Naive B cell (primary cell): ENCODE measurements at places on chromosomes 4 and X.

DNA sequence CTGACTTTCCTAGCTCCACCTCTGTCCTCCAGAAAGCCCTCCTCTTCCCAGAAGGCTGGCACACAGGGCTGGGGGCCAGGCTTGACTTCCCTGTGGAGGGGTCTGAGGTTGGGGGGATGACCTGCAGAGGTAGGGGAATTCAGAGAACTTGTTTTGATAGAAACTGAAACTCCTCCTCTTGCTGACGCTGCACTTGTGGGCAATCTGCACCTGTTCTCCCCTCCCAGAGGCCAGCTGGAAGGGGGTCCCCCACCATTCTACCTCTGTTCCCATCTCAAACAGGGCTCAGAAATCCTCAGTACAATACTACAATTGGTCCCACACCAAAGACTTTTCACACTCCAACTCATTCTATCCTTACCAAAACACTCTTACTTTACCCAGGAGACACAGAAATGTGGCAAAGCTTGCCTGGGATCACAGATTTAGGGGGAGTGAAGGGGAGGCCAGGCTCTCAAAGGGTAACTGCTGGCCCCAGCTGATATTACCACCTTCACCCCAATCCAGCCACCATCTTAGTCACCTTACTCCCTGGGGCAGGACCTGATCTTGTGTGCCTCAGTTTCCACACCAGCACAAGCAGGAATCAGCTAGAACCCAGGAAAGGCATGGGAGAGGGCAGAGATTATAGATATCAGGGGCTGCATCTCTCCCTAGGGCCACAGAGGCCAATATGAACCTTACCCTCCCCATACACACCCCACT lies 18.5 kb downstream of the OTUD5 start:
- peaks cover 95% of the 10 kb centered on the region for H3K4me1 ChIP-seq
- H3K36me3 ChIP-seq = peaks cover 6% of the 10 kb centered on the region
- H3K4me3 ChIP-seq = peak overlapping the region; percentile 82
- H3K27ac ChIP-seq = peak overlapping the region; percentile 99
- peak; percentile 90 for DNase-seq
- H3K27me3 ChIP-seq = no peaks in the 10 kb centered on the region

DNA sequence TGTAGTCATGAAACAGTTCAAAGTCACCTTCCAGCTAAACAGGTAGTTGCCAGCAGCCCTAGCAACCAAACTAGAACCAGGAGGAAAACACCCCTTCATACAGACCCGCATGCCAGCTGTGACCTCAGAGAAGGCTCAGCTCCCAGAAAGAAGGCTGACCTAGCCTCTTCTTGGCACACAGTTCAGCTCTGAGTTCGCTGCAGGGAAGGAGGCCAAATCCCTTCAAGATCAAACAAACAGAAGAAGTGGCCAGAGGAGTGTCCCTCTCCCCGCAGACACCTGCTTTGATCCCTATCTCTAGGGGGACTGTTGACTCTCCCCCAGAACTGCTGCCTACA lies 56.0 kb downstream of the HADH start:
- peaks cover 11% of the 10 kb centered on the region for H3K4me1 ChIP-seq
- no peak for DNase-seq
- no peaks in the 10 kb centered on the region for H3K36me3 ChIP-seq
- H3K4me3 ChIP-seq = no peak overlapping the region
- H3K27ac ChIP-seq = no peak overlapping the region

GRCh38 chrX:104972737-104973136 lies 247.8 kb downstream of the TEX13A start:
- no peak for DNase-seq
- no peaks in the 10 kb centered on the region for H3K4me1 ChIP-seq
- H3K27ac ChIP-seq = no peak overlapping the region
- H3K36me3 ChIP-seq = no peaks in the 10 kb centered on the region

GRCh38 chr4:15402146-15402545 lies 25.7 kb upstream of the C1QTNF7 start:
- H3K36me3 ChIP-seq = no peaks in the 10 kb centered on the region
- H3K4me1 ChIP-seq = peaks cover 33% of the 10 kb centered on the region
- H3K4me3 ChIP-seq = no peak overlapping the region
- no peak overlapping the region for H3K27ac ChIP-seq
- H3K27me3 ChIP-seq = no peaks in the 10 kb centered on the region

DNA sequence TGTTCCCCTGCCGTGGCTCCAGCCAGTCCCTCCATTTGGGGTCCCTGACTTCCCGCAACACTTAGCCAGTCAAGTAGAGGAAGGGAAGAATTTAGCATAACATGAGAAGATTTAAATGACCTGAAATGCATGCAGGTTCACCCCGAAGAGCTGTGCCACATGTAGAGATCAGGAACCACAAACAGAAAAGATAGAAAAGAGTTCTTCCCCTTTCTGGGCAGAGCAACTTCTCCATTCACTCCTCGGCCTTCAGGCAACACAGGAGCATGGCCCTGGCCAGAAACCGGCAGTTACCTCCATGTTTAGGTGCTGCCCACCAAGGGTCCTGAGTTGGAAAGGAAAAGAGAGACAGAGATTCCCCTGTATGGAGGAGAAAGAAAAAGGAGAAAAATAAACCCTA lies 5.2 kb downstream of the NLRP2B start:
- H3K36me3 ChIP-seq = no peaks in the 10 kb centered on the region
- H3K4me1 ChIP-seq = no peaks in the 10 kb centered on the region
- H3K27ac ChIP-seq = no peak overlapping the region
- H3K27me3 ChIP-seq = no peaks in the 10 kb centered on the region

- no peaks in the 10 kb centered on the region for H3K27me3 ChIP-seq
- no peaks in the 10 kb centered on the region for H3K36me3 ChIP-seq
- no peak overlapping the region for H3K27ac ChIP-seq
- DNase-seq = no peak
- H3K4me3 ChIP-seq = no peak overlapping the region
Measured at GRCh38 chr4:1578251-1578773, 105.8 kb downstream of the FAM53A start.

DNA sequence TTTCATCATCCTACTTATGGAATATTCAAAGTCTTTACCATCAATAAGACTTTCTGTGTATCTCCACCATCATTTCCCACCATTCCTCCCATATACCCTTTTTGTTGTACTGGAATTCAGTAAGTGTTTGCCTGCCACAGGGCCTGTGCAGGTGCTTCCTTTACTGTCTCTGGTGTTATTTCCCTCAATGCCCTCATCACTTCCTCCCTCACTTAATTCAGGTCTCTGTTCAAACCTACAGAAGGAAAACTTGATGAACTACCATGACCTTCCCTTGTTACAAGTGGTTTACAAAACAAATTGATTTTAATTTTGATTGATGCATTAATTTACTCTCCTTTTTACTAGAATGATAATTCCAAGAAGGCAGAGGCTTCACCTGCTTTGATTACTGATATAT lies 159.5 kb upstream of the FAT4 start:
- H3K36me3 ChIP-seq = no peaks in the 10 kb centered on the region
- H3K4me3 ChIP-seq = no peak overlapping the region
- no peak for DNase-seq
- H3K27me3 ChIP-seq = no peaks in the 10 kb centered on the region

DNA sequence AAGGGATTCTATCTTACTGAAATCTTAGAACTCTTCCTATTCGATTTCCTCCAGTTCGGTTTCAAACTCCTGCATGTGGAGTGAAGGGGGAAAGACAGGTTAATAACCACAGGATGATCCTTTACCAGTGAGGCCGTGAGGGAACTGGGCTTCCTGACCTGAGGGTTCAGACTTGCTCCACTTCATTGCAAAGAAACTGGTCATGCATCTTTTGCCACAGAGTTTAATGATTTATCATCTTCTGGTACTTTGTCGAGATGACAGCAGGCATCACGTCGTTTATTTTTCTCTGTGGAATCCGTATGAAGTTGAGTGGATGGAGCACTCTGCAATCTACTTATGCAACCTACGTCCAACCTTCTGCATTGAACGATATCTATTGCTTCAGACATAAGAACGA lies 145.9 kb upstream of the NLGN4X start:
- H3K27me3 ChIP-seq = no peaks in the 10 kb centered on the region
- DNase-seq = no peak
- no peak overlapping the region for H3K4me3 ChIP-seq
- no peaks in the 10 kb centered on the region for H3K4me1 ChIP-seq
- no peaks in the 10 kb centered on the region for H3K36me3 ChIP-seq

- H3K36me3 ChIP-seq = no peaks in the 10 kb centered on the region
- peaks cover 4% of the 10 kb centered on the region for H3K27me3 ChIP-seq
- H3K27ac ChIP-seq = no peak overlapping the region
- no peak overlapping the region for H3K4me3 ChIP-seq
Measured at GRCh38 chrX:108332281-108332680, 105.9 kb downstream of the COL4A6 start.

- H3K27me3 ChIP-seq = no peaks in the 10 kb centered on the region
- H3K27ac ChIP-seq = no peak overlapping the region
- no peaks in the 10 kb centered on the region for H3K36me3 ChIP-seq
- no peaks in the 10 kb centered on the region for H3K4me1 ChIP-seq
- DNase-seq = no peak
Measured at GRCh38 chr4:133102043-133102442, 47.1 kb upstream of the PCDH10 start.

GRCh38 chrX:14673764-14674163 lies 144.4 kb downstream of the GLRA2 start:
- peak; percentile 22 for DNase-seq
- no peaks in the 10 kb centered on the region for H3K36me3 ChIP-seq
- no peaks in the 10 kb centered on the region for H3K27me3 ChIP-seq
- no peak overlapping the region for H3K4me3 ChIP-seq
- no peak overlapping the region for H3K27ac ChIP-seq
- H3K4me1 ChIP-seq = peaks cover 25% of the 10 kb centered on the region

GRCh38 chrX:103376979-103377324 lies 614 bp downstream of the BEX3 start:
- peaks cover 4% of the 10 kb centered on the region for H3K4me1 ChIP-seq
- peak overlapping the region; percentile 78 for H3K4me3 ChIP-seq
- no peaks in the 10 kb centered on the region for H3K36me3 ChIP-seq
- DNase-seq = no peak
- peaks cover 17% of the 10 kb centered on the region for H3K27me3 ChIP-seq

- peaks cover under 1% of the 10 kb centered on the region for H3K36me3 ChIP-seq
- H3K27me3 ChIP-seq = peaks cover 34% of the 10 kb centered on the region
- no peak overlapping the region for H3K27ac ChIP-seq
- no peak overlapping the region for H3K4me3 ChIP-seq
- DNase-seq = no peak
- H3K4me1 ChIP-seq = no peaks in the 10 kb centered on the region
Measured at GRCh38 chr4:145389550-145389949, 92.1 kb upstream of the SMAD1 start.

DNA sequence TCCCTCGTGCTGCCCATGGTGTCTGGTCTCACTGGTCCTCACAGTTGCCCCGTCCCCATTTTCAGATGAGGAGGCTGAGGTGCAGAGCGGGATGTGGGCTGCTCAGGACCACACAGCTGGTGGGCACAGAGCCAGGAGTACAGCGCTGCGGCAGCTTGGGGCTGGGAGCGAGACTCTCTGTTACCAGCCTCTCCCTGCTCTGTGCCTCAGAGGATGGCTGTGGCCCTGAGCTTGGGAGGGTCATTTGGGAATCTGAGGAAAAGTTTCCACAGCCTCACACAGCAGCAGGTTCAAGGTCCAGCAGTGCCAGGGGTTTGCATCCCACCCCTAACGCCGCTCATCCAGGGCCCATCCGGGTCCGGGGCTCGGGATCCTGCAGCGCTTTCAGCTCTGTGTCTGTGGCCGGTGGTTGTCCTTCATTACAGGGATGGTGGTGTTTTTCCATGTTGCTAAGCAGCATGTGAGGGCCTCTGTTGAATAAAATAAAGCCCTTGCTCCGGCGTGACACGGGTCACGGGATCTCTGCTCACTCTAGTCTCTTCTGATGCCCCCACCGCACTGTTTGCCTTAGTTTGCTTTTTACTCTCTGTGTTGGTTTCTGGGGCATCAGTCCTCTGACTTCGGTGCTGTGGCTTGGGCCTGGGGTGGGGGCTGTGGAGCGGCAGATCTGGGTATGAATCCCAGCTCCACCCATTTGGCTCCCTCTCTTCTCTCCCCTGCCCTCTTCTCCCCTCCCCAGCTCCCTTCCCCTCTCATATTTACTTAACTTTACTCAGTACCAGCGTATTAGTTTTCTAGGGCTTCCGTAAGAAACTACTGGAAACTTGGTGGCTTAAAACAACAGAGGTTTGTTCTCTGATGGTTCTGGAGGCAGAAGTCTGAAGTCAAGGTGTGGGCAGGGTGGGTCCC lies 6.5 kb downstream of the WFS1 start:
- peaks cover 20% of the 10 kb centered on the region for H3K4me1 ChIP-seq
- no peak overlapping the region for H3K4me3 ChIP-seq
- no peaks in the 10 kb centered on the region for H3K36me3 ChIP-seq
- H3K27ac ChIP-seq = no peak overlapping the region
- no peaks in the 10 kb centered on the region for H3K27me3 ChIP-seq

- H3K27ac ChIP-seq = no peak overlapping the region
- H3K4me3 ChIP-seq = no peak overlapping the region
- H3K36me3 ChIP-seq = no peaks in the 10 kb centered on the region
Measured at GRCh38 chr4:139265654-139266053, 14.4 kb downstream of the MGARP start.

- no peaks in the 10 kb centered on the region for H3K36me3 ChIP-seq
- H3K27ac ChIP-seq = no peak overlapping the region
- DNase-seq = no peak
- H3K4me3 ChIP-seq = no peak overlapping the region
- peaks cover 46% of the 10 kb centered on the region for H3K27me3 ChIP-seq
Measured at GRCh38 chr4:125319311-125319710, 4.6 kb downstream of the FAT4 start.

DNA sequence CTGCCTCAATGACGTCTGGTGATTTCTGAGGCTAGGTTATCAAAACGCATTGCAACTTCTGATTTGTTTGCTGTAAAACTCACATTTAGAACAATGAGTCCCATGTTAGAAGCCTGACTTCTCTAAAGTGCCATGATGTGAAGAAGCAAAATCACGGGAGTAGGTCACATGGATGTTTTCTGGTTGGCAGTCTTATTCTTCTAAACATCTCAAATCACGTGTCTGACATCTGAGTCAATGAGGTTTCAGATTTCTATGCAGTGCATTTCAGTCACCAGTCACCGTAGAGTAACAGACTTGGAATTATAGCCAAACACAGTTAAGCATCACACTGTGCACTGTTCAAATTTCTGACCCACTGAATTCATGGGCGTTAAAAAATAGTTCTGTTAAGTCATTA lies 482.1 kb downstream of the TMA16 start:
- H3K4me3 ChIP-seq = no peak overlapping the region
- no peak overlapping the region for H3K27ac ChIP-seq
- no peak for DNase-seq
- H3K36me3 ChIP-seq = no peaks in the 10 kb centered on the region

- no peak overlapping the region for H3K4me3 ChIP-seq
- no peak overlapping the region for H3K27ac ChIP-seq
Measured at GRCh38 chr4:15963576-15963975, 601 bp upstream of the FGFBP2 start.
